ENCODE measurements at places on chromosomes 11 and 22. TPM values are rescaled to one million over a fixed set of nuclear protein-coding genes. Genes with fewer than 3 reads are reported as not detected.

DNA sequence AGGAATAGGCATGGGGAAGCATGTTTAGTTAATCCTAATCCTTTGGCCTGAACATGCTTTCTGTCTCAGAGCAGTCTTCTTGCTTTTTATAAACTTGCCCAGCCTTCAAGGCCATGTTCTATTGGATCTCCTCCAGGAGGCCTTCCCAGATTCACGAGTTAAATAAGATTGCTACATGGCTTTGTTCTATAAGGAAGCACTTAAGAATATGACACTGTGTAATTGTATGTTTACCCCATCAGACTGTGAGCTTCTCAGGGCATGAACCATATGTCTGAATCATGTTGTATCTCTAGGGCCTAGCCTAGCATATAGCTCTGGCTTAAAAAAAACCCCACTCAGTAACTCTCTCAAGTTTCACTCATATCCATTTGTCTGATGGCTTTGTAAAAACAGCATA is 26.4 kb upstream of the UCP3 start:
- H3K27ac ChIP-seq: no peak overlapping the region
- no peak for DNase-seq
- no peaks in the 10 kb centered on the region for H3K27me3 ChIP-seq
- peaks cover 34% of the 10 kb centered on the region for H3K36me3 ChIP-seq

- no peak overlapping the region for H3K27ac ChIP-seq
- DNase-seq: no peak
- H3K27me3 ChIP-seq: no peaks in the 10 kb centered on the region
Observed at GRCh38 chr22:49296561-49296960, 531.1 kb downstream of the BRD1 start.

DNA sequence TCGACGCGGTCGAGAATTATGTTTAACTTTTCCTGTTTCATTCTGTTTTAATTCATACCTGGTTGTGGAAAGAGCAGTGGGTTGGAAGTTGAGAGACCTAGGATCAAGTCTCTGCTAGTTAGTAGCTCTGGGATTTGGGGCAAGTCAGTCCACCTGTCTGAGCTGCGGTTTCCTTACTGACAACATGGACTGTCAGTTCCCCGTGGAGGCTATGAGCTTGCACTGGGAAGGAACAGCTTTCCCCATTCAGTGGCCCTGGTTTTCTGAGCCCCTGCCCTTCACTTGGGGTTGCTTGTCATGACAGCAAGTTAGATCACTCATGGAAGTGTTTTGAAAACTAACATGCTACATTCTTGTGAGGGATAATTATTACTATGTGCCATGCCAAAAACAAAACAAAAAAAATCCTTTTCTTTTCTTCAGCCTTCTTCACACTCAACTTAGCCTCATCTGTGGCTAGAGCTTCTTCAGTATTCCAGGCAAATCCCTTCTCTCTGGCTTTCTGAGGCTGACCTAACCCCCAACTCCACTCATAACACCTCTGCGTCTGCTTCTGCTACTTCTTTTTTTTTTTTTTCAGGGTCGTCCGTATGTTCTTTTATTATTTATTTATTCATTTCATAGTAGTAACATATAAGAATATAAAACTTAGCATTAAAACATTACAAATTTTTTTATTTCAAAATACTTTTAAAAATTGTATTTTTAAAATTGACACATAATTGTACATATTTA is 43.0 kb upstream of the ZBED5 start:
- H3K27ac ChIP-seq: peak overlapping the region; percentile 78
- DNase-seq: no peak
- H3K27me3 ChIP-seq: no peaks in the 10 kb centered on the region
- H3K4me3 ChIP-seq: no peak overlapping the region

DNA sequence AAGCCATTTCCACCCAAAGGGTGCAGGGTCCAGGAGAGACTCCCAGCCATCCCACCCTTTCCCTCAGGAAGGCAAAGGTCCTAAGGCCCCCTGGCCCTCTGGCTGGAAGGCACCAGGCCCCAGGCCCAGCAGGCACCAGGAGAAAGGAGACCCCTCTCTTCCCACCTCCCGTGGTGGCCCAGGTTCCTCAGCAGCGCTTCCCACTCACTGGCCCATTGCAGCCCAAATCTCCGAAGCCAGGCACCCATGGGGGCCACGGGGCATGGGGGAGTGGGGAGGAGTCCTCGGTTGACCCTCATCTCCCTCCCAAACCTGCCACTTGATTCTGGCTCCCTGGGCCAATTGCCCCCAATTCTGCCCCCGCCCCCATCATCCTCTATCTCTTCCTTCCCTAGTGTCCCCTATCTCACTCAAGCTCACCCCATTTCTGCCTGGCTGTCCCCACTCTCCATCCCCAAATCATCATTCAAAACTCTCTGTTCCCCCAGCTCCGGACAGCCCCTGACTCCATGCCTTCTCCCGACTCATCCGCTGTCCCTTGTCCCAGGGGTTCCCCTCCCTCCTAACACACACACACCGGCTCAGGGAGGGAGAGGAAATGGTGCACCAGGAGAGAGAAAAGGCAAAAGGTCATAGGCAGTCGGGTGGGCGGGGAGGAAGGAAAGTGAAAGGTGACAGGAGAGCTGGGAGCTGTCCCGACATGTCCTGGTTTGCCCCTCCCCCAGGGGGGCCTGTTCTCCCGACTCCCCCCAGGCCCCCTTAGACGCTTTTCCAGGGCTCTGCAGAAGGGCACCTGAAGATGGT is 1.2 kb downstream of the LIF start:
- no peaks in the 10 kb centered on the region for H3K36me3 ChIP-seq
- H3K27me3 ChIP-seq: peaks cover 2% of the 10 kb centered on the region
- H3K4me1 ChIP-seq: peaks cover 14% of the 10 kb centered on the region

SEC14L3 gene
- total RNA-seq: not detected

OR52D1 gene
- total RNA-seq: not detected

ADAMTS15 gene
- total RNA-seq: 0.99 TPM

TREH gene
- not detected for total RNA-seq

OR5M3 gene
- not detected for total RNA-seq

SERHL2 gene
- 0.49 TPM for total RNA-seq

Measured in A673 (cell line).